ENCODE measurements at places on chromosomes 12 and 14.

DNA sequence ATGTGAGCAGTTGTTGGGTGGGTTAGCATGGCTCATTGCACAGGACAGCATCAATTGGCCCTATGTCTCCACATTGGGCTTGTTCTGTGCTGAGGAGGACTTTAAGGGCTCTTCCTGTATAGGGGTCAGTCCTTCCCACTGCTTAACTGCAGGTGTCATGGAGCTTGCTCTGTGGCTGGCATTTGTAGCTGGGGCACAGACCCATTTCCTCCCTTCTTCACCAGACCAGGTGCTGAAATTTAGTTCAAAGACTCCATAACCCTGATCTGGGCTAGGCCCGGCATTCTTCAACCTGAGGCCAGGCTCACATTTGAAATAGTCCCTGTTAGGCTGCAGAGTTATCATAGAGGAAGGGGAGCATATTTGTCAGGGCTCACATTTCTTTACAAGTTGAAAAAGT is 12.8 kb downstream of the CHST11 start:
- DNase-seq, result no peak

GRCh38 chr12:52171950-52172512 is 19.8 kb downstream of the KRT80 start:
- DNase-seq, result no peak

DNA sequence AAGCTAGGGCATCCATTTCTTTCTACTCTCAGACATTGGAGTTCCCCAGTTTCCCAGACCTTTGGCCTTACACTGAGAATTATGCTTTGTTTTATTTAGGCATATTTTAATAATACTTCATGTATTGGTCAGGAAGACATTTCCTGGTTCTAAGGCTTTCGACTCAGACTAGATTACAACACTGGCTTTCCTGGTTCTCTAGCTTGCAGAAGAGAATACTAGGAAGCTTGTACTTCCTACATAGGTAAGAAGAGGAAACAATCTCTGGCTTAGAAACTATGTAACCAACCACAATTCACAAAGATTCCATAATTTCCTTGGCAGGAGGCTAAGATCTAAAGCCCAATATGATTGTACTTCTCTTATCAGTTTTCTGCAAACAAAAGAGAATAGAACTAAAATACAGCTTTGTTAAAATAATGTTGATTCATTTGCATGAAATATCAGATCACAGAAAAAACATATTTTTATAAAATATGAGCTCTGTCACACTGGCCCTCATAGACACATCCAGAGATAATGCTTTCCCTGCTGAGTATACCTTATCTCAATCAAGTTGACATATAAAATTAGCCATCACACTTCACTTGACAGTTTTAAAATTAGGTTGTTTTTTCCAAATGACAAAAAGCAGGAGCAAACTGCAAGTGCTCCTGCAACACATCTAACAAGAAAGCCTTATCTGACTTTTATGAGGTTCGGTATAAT is 30.5 kb downstream of the CLEC2D start:
- peak; percentile 33 for DNase-seq

- DNase-seq, result no peak
Observed at GRCh38 chr14:21015312-21015711, 9.5 kb downstream of the NDRG2 start.

- no peak for DNase-seq
Observed at GRCh38 chr14:103581206-103581605, 18.4 kb downstream of the COA8 start.

- no peak for DNase-seq
Observed at GRCh38 chr12:121648458-121649028, 20.9 kb downstream of the MORN3 start.

DNA sequence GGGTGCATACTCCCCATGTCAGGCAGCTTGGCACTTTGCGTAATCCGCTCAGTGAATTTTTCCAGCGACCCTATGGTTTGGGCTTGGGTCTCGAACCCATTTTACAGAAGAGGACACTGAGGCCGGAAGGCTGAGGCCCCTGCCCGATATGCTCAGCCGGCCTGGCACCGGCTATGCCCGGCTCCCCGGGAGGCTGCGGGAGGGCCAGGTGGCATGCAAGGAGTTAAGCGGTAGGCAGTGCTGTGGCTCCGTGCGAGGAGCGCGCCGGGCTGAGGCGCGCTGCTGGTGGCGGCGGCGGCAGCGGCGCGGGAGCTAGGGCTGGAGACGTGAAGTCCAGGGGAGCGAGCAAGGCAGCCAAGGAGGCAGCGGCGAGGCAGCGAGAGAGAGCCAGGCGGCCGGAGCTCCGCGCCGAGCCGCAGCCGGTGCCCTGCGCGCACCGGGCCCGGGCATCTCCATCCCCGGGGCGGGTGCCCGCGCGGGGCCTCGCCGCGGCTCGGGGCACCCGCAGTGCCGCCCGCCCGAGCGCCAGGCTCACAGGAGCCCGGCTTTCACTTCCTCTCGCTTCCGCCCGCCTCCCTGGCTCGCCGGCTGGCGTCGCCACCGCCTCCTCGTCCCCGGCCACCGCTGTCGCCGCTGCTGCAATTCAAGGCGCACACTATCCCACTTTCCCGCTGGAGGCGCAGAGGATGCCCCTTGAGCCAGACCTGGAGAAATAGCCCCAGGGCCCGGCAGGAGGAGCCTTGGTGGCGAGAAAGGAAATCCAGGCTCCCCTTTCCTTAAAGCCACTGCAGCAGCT is at the start of gene WSCD2:
Gene WSCD2, plus strand, starts transcription at position 272 of the 796 bp plus-strand sequence. CDS start 66,545 bp downstream, outside the sequence.
- DNase-seq, result peak; percentile 3

- no peak for DNase-seq
Observed at GRCh38 chr12:67052981-67053380, 216.2 kb upstream of the CAND1 start.

DNA sequence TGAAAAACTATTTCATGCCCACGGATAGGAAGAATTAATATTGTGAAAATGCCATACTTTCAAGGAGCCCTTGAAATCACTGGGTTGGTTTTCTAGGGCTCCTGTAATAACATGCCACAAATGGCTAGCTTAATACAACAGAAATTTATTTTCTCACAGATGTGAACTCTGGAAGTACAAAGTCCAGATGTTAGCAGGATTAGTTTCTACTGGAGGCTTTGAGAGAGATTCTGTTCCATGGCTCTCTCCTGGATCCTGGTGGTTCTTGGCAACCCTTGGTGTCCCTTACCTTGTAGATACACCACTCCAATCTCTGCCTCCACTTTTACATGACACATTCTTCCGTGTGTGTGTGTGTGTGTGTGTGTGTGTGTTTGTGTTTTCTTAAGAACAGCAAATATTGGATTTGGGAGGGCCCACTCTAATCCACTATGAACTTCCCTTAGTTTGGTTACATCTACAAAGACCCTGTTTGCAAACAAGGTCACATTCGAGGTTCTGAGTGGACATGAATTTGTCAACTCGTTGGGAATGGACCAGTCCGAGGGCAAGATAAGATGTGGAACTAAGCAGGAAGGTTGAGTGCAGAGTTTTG is 381.1 kb downstream of the IPO8 start:
- DNase-seq, result no peak

GRCh38 chr12:4143896-4144295 is 129.7 kb upstream of the CCND2 start:
- DNase-seq, result no peak

DNA sequence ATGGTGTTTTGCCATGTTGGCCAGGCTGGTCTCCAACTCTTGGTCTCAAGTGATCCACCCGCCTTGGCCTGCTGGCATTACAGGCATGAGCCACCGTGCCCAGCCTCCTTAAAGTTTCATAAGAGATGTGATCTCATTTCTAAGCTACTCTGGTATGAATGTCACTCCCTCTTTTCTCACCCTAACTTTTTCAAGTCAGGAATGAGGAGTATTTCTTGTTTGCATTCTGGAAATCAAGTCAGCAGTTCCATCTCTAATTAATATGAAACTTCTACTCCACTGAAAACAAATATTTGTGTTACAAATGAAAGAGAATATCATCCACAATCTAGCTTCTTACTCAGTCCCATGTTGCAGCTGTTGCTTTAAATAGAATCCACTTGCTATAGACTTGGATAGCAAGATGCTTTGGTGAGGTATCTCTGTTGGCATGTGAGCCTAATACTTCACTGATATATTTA is 61.3 kb downstream of the ARF6 start:
- no peak for DNase-seq

DNA sequence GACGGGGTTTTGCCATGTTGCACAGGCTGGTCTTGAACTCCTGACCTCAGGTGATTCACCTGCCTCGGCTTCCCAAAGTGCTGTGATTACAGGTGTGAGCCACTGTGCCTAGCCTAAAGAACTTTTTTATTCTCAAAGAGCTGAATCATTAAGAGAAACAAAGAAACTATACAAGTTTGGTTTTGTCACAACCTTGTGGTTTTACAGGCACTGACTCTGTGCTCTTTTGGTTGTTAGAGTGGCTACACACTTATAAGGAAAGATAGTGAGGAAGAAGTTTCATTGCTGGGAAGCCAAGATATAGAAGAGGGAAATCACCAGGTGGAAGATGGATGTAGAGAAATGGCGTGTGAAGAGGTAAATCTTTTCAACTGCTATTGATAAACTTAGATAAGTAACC is 10.1 kb upstream of the DNAH10 start:
- no peak for DNase-seq

DNA sequence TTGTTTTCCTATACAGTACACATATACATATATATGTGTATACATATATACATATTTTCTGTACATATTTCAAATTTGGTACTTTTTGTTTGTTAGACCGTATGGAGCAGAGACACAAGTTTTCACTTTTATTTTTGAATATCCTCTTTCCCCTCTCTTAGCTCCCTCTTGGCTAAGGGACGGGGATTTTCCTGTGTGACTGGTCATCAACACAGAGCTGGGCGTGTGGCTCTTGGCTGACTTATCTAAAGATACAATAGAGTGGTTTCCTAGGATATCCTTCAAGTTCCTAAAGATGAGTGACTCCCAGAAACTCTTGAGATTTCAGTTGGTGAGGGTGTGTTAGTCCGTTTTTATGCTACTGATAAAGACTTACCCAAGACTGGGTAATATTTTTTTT is 1404.5 kb upstream of the TMEM132C start:
- no peak for DNase-seq

DNA sequence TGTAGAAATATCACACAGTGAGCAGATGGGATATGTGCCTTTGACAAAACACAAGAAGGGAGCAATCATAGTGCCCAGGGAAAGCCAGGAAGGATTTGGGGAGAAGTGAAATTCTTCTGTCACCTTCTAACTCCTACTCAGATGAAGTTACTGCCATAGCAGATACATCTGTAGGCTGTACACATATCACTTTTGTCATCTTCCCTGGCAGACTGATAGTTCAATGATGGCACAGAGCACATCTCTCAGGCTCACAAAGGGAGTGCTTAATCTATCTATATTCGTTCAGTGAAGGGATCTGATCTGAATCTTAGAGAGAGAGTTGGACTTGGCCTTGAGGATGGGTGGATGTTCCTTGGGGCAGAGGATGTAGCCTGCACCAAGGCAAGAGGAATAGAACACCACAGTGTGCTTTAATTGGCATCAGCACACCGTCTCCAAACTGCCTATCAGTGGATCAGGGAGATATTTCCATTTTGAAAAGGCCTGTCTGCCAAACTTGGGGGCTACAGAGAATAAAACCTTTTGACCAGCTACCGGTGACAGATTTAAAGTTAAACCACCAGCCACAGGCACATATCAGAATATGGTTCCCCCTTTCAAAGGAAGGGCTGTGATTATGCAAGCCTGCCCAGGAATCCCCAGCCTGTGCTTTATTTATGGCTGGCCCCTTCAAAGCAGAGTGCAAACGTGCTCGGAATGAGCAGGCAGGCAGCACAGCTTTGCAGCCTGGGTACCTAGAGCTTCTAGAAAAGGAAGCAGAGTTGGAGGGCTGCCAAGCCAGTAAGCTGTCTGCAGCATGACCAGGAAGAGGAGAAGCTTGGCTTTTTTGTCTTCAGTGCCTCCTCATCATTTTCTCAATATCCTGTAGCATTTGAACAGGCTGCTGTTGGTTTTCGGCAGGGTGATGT is 165.5 kb upstream of the DYRK2 start:
- peak; percentile 45 for DNase-seq

DNA sequence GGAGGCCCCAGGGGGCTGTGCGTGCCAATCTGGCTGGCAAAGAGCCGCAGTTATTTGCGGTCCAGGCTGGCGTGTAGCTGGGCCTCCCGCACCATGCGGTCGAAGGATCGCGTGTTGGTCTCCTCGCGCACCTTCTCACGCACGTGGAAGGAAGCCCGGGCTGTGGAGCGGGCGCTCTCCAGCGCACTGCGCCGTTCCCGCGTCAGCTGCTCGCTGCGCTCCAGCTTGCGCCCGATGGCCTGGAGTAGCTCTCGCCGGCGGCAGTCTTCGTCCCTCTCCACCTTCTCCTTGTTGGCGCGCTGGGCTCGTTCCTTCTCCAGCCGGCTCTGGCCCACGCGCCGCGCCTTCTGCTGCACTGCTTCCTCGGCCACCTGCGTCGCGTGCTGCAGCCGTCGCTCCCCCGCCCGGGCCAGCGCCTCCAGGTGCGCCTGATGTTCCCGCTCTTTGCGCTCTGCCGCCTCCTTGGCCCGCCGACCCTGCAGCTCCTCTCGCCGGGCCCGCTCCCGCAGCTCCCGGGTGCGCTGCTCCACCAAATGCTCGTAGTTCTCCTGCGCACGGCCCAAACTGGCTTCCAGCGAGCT is 3.1 kb downstream of the CCDC177 start:
- DNase-seq, result no peak
